ENCODE measurements at places on chromosomes 12 and 14. TPM values are rescaled to one million over a fixed set of nuclear protein-coding genes. Genes with fewer than 3 reads are reported as not detected.

The FAM186B gene
- 0.21 TPM for total RNA-seq

The DACT1 gene
- 26.2 TPM for total RNA-seq

The SLC2A3 gene
- total RNA-seq, result 688 TPM

The LIN52 gene
- total RNA-seq, result 11.3 TPM

The BRMS1L gene
- total RNA-seq, result 10.9 TPM

The RAB15 gene
- total RNA-seq, result 59.2 TPM

The ZNF891 gene
- 3.1 TPM for total RNA-seq

The NOVA1 gene
- 12.7 TPM for total RNA-seq

The APPL2 gene
- total RNA-seq, result 22.9 TPM

The PDE3A gene
- 3.3 TPM for total RNA-seq

The SLCO1A2 gene
- total RNA-seq, result 4.4 TPM

GRCh38 chr12:34400986-34401658, 378.8 kb downstream of the ALG10 start:
- H3K4me1 ChIP-seq, result no peaks in the 10 kb centered on the region
- no peak overlapping the region for H3K4me3 ChIP-seq
- no peaks in the 10 kb centered on the region for H3K36me3 ChIP-seq
- H3K27me3 ChIP-seq, result no peaks in the 10 kb centered on the region
- H3K27ac ChIP-seq, result no peak overlapping the region

- H3K36me3 ChIP-seq, result peaks cover 4% of the 10 kb centered on the region
- H3K4me3 ChIP-seq, result no peak overlapping the region
- peak; percentile 35 for DNase-seq
- H3K27ac ChIP-seq, result no peak overlapping the region
- no peaks in the 10 kb centered on the region for H3K4me1 ChIP-seq
These were observed 14.6 kb downstream of the C14orf132 start for GRCh38 chr14:96053600-96054381.

DNA sequence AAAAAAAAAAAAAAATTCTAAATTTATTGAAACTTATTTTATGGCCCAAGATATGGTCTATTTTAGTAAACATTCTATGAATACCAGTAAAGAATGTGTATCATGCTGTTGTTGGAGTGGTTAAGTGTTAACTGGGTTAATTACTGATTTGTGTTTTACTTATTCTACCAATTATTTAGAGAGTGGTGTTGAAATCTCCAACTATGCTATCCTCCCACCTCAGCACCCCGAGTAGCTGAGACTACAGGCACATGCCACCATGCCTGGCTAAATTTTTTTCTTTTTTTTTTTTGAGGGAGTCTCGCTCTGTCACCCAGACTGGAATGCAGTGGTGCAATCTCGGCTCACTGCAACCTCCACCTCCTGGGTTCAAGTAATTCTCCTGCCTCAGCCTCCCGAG, 72.2 kb downstream of the R3HDM2 start:
- DNase-seq, result no peak
- no peaks in the 10 kb centered on the region for H3K4me1 ChIP-seq
- no peaks in the 10 kb centered on the region for H3K36me3 ChIP-seq
- H3K27ac ChIP-seq, result no peak overlapping the region
- H3K27me3 ChIP-seq, result no peaks in the 10 kb centered on the region
- no peak overlapping the region for H3K4me3 ChIP-seq

DNA sequence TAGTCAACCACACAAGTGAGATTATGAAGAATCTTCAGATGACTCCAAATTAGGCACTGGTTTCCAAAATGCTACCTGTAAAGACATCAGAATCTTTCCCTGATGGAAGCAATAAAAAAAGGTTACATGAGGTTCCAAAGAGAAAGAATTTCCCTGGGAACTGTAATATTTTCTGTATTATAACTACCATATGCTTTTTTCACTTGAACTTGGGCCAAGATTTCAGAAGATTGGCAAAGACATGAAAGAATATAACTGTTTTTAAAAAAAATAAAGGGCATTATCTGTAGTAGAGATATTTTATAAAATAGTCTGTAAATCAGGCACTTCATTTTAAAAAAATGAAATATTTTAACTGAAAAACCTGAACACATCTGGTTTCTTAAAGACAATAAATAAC, 12.9 kb downstream of the HECTD1 start:
- peaks cover 4% of the 10 kb centered on the region for H3K4me1 ChIP-seq
- H3K27me3 ChIP-seq, result no peaks in the 10 kb centered on the region
- H3K36me3 ChIP-seq, result no peaks in the 10 kb centered on the region
- H3K27ac ChIP-seq, result no peak overlapping the region
- DNase-seq, result no peak

- H3K4me3 ChIP-seq, result no peak overlapping the region
- DNase-seq, result no peak
- no peaks in the 10 kb centered on the region for H3K36me3 ChIP-seq
These were observed 184.9 kb upstream of the MYL2 start for GRCh38 chr12:111105294-111105693.

- no peak overlapping the region for H3K4me3 ChIP-seq
- peaks cover 5% of the 10 kb centered on the region for H3K4me1 ChIP-seq
- no peak overlapping the region for H3K27ac ChIP-seq
- no peak for DNase-seq
- no peaks in the 10 kb centered on the region for H3K27me3 ChIP-seq
- peaks cover 28% of the 10 kb centered on the region for H3K36me3 ChIP-seq
These were observed 18.2 kb downstream of the CIPC start for GRCh38 chr14:77116172-77116817.

GRCh38 chr12:87836190-87836589, 193.0 kb downstream of the C12orf50 start:
- no peaks in the 10 kb centered on the region for H3K36me3 ChIP-seq
- no peak overlapping the region for H3K27ac ChIP-seq
- no peak overlapping the region for H3K4me3 ChIP-seq
- DNase-seq, result no peak
- H3K4me1 ChIP-seq, result no peaks in the 10 kb centered on the region

GRCh38 chr12:63845726-63846125, 1.2 kb downstream of the SRGAP1 start:
- DNase-seq, result no peak
- no peaks in the 10 kb centered on the region for H3K27me3 ChIP-seq
- H3K4me1 ChIP-seq, result no peaks in the 10 kb centered on the region
- H3K4me3 ChIP-seq, result no peak overlapping the region
- H3K36me3 ChIP-seq, result no peaks in the 10 kb centered on the region

- no peak overlapping the region for H3K27ac ChIP-seq
- H3K4me3 ChIP-seq, result peak overlapping the region; percentile 80
- no peak for DNase-seq
- H3K27me3 ChIP-seq, result no peaks in the 10 kb centered on the region
- H3K36me3 ChIP-seq, result 0 out of 2 replicates have a peak, but pooled peaks cover 6% of the 10 kb centered on the region
- H3K4me1 ChIP-seq, result peaks cover 31% of the 10 kb centered on the region
These were observed 1.3 kb downstream of the PLEKHG3 start for GRCh38 chr14:64705381-64706118.

DNA sequence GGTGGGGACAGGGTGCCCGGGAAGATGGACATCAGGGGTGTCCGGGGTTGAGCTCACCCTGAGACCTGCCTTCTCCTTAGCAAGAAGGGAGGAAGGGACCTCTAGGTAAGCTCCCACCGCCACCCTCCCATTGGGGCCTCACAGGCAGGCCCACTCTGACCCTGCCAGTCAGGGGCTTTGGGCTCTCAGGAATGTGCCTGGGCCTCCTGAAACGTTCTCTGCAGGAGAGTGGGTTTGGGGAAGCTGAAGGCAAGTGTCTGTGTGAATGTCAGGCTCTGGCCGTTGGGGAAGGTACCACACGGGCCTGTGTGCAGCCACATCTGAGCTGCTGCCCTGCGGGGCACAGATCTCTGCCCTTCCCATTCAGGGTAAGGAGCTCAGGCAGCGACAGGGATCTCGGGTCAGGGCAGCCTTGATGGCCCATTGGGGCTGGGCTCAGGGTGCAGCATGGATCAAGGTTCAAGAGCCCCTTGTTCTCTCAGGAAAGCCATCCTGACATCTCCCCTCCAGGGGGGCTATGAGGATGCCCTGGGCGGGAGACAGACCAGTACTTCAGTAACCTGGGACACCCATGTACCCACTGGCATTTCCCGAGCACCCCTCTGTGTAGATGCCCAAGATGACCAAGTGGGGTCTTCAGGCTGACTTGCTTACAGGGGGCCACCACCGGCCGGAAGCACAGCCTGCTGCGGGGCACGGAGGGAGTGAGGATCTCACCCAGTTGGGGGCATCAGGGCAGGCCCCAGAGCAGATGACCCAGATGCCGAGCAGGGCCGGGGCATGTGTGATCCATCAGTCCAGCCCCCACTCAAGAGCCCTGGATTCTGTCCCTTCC, 29.7 kb downstream of the FAM222A start:
- no peaks in the 10 kb centered on the region for H3K4me1 ChIP-seq
- no peak overlapping the region for H3K27ac ChIP-seq
- DNase-seq, result no peak
- no peaks in the 10 kb centered on the region for H3K27me3 ChIP-seq

- no peak overlapping the region for H3K4me3 ChIP-seq
- no peaks in the 10 kb centered on the region for H3K27me3 ChIP-seq
- no peaks in the 10 kb centered on the region for H3K36me3 ChIP-seq
- no peak overlapping the region for H3K27ac ChIP-seq
- DNase-seq, result no peak
- no peaks in the 10 kb centered on the region for H3K4me1 ChIP-seq
These were observed 137.5 kb downstream of the FSCB start for GRCh38 chr14:44369401-44370123.

GRCh38 chr14:56686416-56686815, 106.8 kb downstream of the TMEM260 start:
- H3K4me3 ChIP-seq, result no peak overlapping the region
- H3K27ac ChIP-seq, result no peak overlapping the region
- no peaks in the 10 kb centered on the region for H3K27me3 ChIP-seq
- no peaks in the 10 kb centered on the region for H3K36me3 ChIP-seq

DNA sequence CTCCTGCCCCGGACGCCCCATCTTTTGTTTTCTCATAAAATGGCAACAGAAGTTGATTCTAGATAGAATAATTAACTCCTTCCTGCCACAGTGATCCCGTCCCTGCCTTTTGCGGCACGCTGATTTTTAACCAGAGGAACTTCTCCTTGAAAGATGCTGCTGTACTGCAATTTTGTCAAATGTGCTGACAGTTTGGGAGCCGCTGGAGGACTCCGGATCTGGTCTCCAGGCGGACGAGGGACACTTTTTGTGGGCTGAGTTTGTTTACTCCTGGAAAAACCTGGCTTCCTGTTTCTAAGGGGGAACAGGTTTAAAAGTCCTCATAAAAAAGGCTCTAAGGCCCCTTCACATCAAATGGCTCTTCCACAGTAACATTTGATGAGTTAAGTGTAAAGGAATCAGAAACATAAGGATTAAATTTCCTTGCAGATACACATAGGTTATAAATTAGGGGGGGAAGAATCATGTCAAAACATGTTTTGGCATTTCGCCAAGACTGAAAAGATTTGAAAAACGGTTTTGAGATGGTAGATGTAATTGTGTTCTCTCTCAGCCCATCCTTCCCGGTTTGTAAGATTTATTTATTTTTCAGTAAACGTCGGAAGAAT, 15.5 kb downstream of the FZD10 start:
- H3K36me3 ChIP-seq, result no peaks in the 10 kb centered on the region
- no peaks in the 10 kb centered on the region for H3K4me1 ChIP-seq
- no peak overlapping the region for H3K4me3 ChIP-seq
- DNase-seq, result no peak

DNA sequence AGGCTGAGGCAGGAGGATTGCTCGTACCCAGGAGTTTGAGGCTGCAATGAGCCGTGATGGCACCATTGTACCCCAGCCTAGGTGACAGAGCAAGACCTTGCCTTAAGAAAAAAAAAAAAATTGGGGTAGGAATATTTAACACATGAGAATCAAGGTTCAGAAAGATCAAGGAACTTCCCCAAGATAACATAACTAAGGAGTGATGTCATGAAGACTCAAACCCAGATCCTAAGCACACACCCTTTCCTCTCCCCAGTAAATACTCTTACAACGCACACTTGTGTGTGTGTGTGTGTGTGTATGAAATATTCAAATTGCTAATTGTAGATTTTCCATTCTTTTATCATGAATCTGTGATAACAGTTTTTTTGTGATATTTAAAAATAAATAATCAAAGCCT, 90.6 kb upstream of the NUDT4 start:
- no peak overlapping the region for H3K4me3 ChIP-seq
- no peaks in the 10 kb centered on the region for H3K36me3 ChIP-seq
- no peaks in the 10 kb centered on the region for H3K4me1 ChIP-seq

DNA sequence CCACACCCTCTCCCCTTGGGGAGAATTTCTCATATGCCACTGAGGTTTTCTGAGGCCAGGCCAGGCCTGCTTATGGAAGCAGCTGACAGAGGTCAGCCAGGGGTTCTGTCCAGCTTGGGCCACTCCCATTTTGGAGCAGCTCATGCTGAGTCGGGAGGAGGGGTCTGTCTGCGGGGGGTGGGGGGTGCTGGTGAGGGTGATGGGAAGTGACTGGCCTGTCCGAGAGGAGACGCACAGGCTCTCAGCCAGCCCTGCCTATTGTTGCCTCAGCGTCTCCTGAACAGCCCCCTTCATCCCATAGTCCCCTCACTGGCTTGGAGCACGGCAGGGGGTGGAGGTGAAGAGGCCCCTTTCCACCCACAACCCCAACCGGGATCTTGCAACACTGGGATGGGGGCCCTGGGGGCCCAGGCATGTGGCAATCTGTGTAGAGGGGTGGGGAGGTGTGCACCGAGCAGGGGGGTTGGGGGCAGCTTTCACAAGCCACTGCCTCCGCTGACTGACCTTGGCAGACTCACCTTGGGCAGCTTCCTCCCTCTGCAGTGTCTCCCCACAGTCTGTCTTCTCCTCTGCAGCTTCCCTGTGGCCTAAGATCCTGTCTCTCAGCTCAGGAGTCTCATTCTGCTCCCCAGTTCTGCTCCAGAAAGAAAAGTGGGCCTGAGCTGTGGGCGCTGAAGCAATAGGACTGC, 5.5 kb downstream of the CEBPE start:
- no peak overlapping the region for H3K27ac ChIP-seq
- DNase-seq, result no peak
- H3K4me1 ChIP-seq, result peaks cover 2% of the 10 kb centered on the region
- peaks cover 3% of the 10 kb centered on the region for H3K27me3 ChIP-seq
- no peak overlapping the region for H3K4me3 ChIP-seq

GRCh38 chr12:87270919-87271318, 758.3 kb downstream of the C12orf50 start:
- H3K27ac ChIP-seq, result no peak overlapping the region
- no peak for DNase-seq
- no peaks in the 10 kb centered on the region for H3K27me3 ChIP-seq
- H3K4me3 ChIP-seq, result no peak overlapping the region

GRCh38 chr12:103881261-103881660, 40.2 kb upstream of the NT5DC3 start:
- no peak overlapping the region for H3K27ac ChIP-seq
- H3K27me3 ChIP-seq, result no peaks in the 10 kb centered on the region
- no peak overlapping the region for H3K4me3 ChIP-seq
- H3K36me3 ChIP-seq, result no peaks in the 10 kb centered on the region
- no peaks in the 10 kb centered on the region for H3K4me1 ChIP-seq
- DNase-seq, result no peak

GRCh38 chr14:73025544-73025943, 1.4 kb downstream of the ZFYVE1 start:
- no peak overlapping the region for H3K4me3 ChIP-seq
- no peak for DNase-seq
- H3K27me3 ChIP-seq, result no peaks in the 10 kb centered on the region
- H3K27ac ChIP-seq, result no peak overlapping the region
- peaks cover 5% of the 10 kb centered on the region for H3K36me3 ChIP-seq
